H1 (cell line): ENCODE measurements at places on chromosomes 3 and 15.

GRCh38 chr3:55718521-55718921, 231.4 kb upstream of the WNT5A start:
- H3K4me1 ChIP-seq = peaks cover 4% of the 10 kb centered on the region
- no peaks in the 10 kb centered on the region for H3K27me3 ChIP-seq

DNA sequence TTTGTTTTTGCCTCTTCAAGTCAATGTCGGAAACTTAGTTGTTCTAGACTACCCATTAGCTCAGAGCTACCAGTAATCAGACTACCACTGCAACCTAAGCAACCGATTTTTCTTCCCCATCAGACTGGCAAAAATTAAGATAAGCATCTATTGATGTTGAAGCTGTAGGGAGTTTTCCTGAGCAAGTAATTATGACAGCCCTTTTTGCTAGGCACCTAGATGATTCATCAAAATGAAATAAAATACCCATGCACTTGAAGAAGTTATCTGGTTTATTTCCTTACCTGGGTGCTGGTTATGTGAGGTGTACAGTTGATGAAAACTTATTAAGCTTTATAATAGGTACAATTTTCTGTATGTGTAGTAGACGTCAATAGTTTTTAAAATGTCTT, 554 bp upstream of the COMMD4 start:
- peak overlapping the region; percentile 85 for H3K4me3 ChIP-seq
- H3K27ac ChIP-seq = no peak overlapping the region
- no peaks in the 10 kb centered on the region; the same call in 1 of the 2 replicates for H3K4me1 ChIP-seq
- no peak for DNase-seq

- DNase-seq = no peak
- H3K27ac ChIP-seq = no peak overlapping the region
- H3K36me3 ChIP-seq = no peaks in the 10 kb centered on the region
- H3K4me3 ChIP-seq = no peak overlapping the region
- no peaks in the 10 kb centered on the region for H3K27me3 ChIP-seq
- H3K4me1 ChIP-seq = no peaks in the 10 kb centered on the region
Measured at GRCh38 chr15:43239732-43240491, 19.1 kb upstream of the EPB42 start.

GRCh38 chr3:170159933-170160332, 21.6 kb downstream of the PHC3 start:
- H3K4me1 ChIP-seq = no peaks in the 10 kb centered on the region
- no peaks in the 10 kb centered on the region for H3K36me3 ChIP-seq
- no peak overlapping the region for H3K4me3 ChIP-seq
- no peak overlapping the region for H3K27ac ChIP-seq
- DNase-seq = no peak

- no peak for DNase-seq
- no peak overlapping the region for H3K27ac ChIP-seq
- H3K36me3 ChIP-seq = no peaks in the 10 kb centered on the region
- H3K4me3 ChIP-seq = no peak overlapping the region
Measured at GRCh38 chr3:170759511-170760173, 110.4 kb downstream of the RPL22L1 start.

- H3K36me3 ChIP-seq = no peaks in the 10 kb centered on the region
- no peak overlapping the region for H3K27ac ChIP-seq
- H3K27me3 ChIP-seq = no peaks in the 10 kb centered on the region
- H3K4me1 ChIP-seq = no peaks in the 10 kb centered on the region
- no peak for DNase-seq
Measured at GRCh38 chr3:28328188-28329151, 20.1 kb upstream of the ZCWPW2 start.

GRCh38 chr15:86690566-86690965, 610.9 kb downstream of the AGBL1 start:
- H3K4me1 ChIP-seq = no peaks in the 10 kb centered on the region
- no peaks in the 10 kb centered on the region for H3K36me3 ChIP-seq
- DNase-seq = no peak
- H3K27ac ChIP-seq = no peak overlapping the region
- H3K27me3 ChIP-seq = no peaks in the 10 kb centered on the region

DNA sequence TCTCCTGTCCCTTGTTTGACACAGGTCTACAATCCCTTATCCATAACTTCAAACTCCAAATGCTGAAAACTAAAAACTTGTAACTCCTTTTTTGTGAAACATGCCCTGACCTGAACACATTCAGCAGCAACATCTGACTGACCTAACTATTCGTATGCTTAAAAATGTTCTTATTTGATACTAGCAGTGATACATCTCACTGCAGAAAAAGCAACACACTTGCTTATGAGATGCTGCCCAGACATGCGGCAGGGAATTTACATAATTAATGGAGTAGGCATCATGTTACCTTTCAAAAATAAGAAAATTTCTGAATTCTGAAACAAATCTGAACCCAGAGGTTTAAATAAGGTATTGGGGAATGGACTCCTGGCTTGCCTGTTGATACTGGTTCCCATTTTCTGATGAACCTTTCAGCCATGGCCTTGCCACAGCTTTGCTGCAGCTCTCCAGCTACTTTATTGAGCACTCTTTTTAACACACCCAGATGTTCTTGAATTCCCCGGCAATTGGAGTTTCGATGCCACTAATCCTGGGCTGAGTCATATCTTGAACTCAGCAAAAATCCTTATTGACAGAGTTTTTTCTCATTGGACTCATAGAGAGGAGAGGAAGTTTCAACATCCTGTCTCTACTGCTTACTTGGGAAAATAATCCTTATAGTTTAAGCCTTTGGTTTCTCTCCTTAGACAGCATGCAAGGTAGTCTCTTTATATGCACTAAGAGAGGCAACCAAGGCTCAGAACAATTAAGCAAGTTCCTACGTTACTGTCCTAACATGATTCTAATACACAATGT, 296.6 kb upstream of the LMCD1 start:
- H3K36me3 ChIP-seq = no peaks in the 10 kb centered on the region
- no peak for DNase-seq
- H3K27ac ChIP-seq = no peak overlapping the region
- H3K4me1 ChIP-seq = no peaks in the 10 kb centered on the region
- H3K27me3 ChIP-seq = no peaks in the 10 kb centered on the region

DNA sequence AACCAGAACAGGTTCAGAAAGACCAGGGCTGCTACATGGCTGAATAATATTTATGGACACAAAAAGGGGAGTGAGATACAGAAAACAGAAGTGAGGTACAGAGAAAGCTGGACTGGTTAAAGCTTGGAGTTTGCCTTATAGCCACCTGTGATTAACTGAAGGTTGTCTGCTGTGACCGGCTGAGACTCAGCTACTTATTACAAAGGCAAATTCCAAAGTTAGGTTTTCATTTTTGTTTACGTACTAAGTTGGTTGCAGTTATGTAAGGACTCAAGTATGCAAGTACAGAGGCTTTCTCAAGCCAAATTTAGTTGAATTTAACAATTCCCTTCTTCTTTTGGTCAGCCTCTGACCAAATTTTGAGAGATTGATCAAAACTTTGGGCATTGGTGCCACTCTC, 264.6 kb downstream of the THSD4 start:
- no peak for DNase-seq
- no peaks in the 10 kb centered on the region for H3K36me3 ChIP-seq
- no peaks in the 10 kb centered on the region for H3K27me3 ChIP-seq
- H3K4me3 ChIP-seq = no peak overlapping the region
- H3K27ac ChIP-seq = no peak overlapping the region
- no peaks in the 10 kb centered on the region for H3K4me1 ChIP-seq

- H3K27ac ChIP-seq = no peak overlapping the region
- H3K36me3 ChIP-seq = no peaks in the 10 kb centered on the region; the same call in 1 of the 2 replicates
- no peaks in the 10 kb centered on the region for H3K4me1 ChIP-seq
- H3K27me3 ChIP-seq = no peaks in the 10 kb centered on the region
- no peak for DNase-seq
Measured at GRCh38 chr15:32802286-32802936, 84.6 kb downstream of the GREM1 start.

GRCh38 chr3:11736136-11736833, 92.6 kb upstream of the VGLL4 start:
- H3K4me3 ChIP-seq = no peak overlapping the region
- H3K4me1 ChIP-seq = no peaks in the 10 kb centered on the region
- no peak overlapping the region for H3K27ac ChIP-seq
- DNase-seq = no peak
- no peaks in the 10 kb centered on the region for H3K36me3 ChIP-seq
- no peaks in the 10 kb centered on the region for H3K27me3 ChIP-seq

DNA sequence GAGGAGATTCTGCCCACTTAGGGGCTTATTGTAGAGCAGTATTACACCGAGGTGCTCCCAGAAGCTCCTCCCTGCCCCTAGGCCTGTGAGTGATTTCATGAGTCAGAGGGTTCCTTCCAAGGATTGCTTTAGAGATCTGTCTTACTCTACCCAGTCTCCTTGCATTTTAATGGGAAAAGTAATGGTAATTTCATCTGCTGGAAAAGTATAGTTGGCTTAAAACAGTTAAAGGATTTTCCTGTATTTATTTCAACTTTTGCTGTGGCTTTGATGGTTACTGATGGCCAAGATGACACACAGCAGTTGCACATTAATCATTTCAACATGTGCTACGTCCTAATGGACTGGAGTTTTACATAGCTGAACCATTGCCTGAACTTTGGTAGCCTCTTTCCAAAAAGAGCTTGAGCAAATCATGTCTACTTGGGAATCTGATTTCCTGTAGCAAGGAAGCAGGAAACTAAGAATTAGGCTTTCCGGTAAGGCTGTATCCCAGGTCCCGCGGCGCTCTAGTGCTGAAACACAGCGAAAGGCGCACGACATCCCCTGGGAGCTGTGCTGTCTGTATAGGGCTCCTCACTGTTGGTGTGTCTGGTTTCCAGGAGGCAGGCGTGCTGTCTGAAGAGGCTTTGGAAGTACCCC, 9.2 kb upstream of the PGPEP1L start:
- H3K4me1 ChIP-seq = no peaks in the 10 kb centered on the region; the same call in 1 of the 2 replicates
- no peak overlapping the region; the same call in 1 of the 2 replicates for H3K4me3 ChIP-seq
- DNase-seq = peak; percentile 41
- H3K27ac ChIP-seq = no peak overlapping the region
- peaks cover 2% of the 10 kb centered on the region; the same call in 1 of the 2 replicates for H3K27me3 ChIP-seq

- no peak for DNase-seq
- H3K4me3 ChIP-seq = no peak overlapping the region
- no peaks in the 10 kb centered on the region for H3K4me1 ChIP-seq
Measured at GRCh38 chr3:89912031-89912430, 804.6 kb downstream of the EPHA3 start.

GRCh38 chr3:157921811-157922210, 184.4 kb downstream of the SHOX2 start:
- no peak overlapping the region for H3K4me3 ChIP-seq
- H3K27ac ChIP-seq = no peak overlapping the region
- no peaks in the 10 kb centered on the region for H3K4me1 ChIP-seq
- H3K27me3 ChIP-seq = peaks cover 1% of the 10 kb centered on the region
- DNase-seq = no peak
- no peaks in the 10 kb centered on the region for H3K36me3 ChIP-seq

GRCh38 chr3:63624941-63625560, 27.4 kb upstream of the SNTN start:
- no peaks in the 10 kb centered on the region for H3K36me3 ChIP-seq
- DNase-seq = no peak
- H3K4me1 ChIP-seq = peaks cover 8% of the 10 kb centered on the region; the same call in 1 of the 2 replicates

DNA sequence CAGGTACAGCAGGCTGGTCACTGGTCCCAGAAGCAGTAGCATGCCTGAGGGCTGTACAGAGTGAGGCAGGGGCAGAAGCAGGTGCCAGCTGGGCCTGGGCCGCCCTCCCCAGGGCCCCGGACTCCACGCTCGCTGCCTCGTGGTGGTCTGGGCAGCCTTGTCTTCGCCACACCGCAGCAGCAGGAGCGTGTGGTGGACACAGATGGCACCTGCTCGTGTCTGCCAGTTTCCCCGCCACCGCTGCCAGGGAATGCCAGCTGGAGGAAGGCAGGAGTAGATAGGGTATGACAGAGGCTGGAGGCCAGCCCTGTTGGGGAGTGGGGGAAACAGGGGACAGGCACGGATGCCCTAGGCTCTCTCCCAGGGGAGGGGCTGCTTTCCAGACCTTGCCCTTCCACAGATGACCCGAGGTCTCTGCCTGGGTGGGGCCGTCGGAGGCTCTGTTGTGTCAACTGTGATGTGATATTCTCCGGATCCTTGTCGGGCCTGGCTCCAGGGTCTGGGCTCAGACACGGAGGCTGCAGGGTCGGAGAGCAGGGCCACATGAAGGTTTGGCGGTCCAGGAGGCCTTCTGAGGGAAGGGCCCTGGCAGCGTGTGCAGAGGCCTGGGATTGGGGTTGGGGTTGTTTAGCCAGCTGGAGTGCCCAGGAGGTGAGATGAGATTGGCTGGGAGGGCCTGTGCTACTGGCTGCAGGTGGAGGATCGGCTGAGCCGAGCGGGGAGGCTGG, 33.6 kb downstream of the GOLGA6L10 start:
- H3K27me3 ChIP-seq = no peaks in the 10 kb centered on the region
- H3K36me3 ChIP-seq = no peaks in the 10 kb centered on the region
- DNase-seq = no peak
- H3K27ac ChIP-seq = no peak overlapping the region
- H3K4me1 ChIP-seq = no peaks in the 10 kb centered on the region; the same call in 1 of the 2 replicates
- H3K4me3 ChIP-seq = no peak overlapping the region

GRCh38 chr3:127784283-127784682, 38.0 kb downstream of the MGLL start:
- H3K27me3 ChIP-seq = no peaks in the 10 kb centered on the region
- no peak overlapping the region for H3K4me3 ChIP-seq
- no peaks in the 10 kb centered on the region for H3K36me3 ChIP-seq
- DNase-seq = no peak

GRCh38 chr3:106089806-106090205, 221.0 kb upstream of the CBLB start:
- no peak overlapping the region for H3K27ac ChIP-seq
- no peak overlapping the region for H3K4me3 ChIP-seq
- no peak for DNase-seq
- H3K4me1 ChIP-seq = no peaks in the 10 kb centered on the region
- H3K27me3 ChIP-seq = no peaks in the 10 kb centered on the region
- H3K36me3 ChIP-seq = no peaks in the 10 kb centered on the region

DNA sequence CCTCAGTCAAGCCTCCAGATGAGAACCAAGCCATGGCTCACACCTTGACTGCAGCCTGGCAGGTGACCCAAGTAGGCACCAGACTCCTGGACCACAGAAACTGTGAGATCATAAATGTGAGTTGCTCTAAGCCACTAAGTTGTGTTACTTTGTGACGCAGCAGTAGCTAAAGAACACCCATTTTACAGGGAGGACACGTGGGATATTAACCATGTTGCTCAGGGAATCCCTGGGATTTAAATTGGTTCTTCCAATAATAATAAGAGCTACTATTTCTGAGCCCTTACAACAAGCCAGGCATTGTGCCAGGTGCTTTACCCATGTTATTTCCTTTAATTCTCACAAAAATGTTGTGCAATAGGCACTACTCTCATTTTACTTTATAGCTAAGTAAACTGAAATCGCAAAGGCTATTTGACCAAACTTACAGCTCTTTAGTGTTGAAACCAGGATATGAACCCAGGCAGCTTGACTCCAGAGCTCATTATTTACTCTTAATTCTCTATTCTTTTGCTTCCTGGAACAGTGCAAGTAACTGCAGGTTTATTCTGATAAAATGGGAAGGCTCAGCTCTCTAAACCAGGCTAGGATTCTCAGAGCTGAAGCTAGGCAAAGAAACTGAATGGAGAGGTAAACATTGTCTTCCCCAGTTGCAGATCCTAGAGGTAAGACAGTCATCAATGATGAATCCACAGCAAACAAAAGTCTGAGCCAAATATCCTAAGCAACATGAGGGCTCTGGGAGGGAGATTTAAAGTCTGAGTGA, 294.4 kb downstream of the KBTBD8 start:
- H3K4me1 ChIP-seq = no peaks in the 10 kb centered on the region
- H3K27ac ChIP-seq = no peak overlapping the region
- DNase-seq = no peak
- no peaks in the 10 kb centered on the region for H3K27me3 ChIP-seq
